ENCODE measurements at places on chromosomes 2 and 18.

DNA sequence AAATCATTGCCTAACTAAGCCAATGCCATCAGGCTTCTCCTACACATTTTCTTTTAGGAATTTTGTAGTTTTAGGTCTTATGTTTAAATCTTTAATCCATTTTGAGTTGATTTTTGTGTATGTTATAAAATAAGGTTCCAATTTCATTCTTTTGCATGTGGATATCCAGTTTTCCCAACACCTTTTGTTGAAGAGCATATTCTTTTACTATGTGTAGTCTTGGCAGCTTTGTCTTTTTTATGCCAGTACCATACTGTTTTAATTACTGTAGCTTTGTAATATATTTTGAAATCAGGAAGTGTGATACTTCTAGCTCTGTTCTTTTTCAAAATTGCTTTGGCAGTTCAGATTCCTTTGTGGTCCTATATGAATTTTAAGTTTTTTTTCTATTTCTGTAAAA, 11.0 kb downstream of the FASTKD2 start:
- DNase-seq, result no peak

- DNase-seq, result no peak
Observed at GRCh38 chr18:23536204-23536603, 32.9 kb downstream of the RMC1 start.

DNA sequence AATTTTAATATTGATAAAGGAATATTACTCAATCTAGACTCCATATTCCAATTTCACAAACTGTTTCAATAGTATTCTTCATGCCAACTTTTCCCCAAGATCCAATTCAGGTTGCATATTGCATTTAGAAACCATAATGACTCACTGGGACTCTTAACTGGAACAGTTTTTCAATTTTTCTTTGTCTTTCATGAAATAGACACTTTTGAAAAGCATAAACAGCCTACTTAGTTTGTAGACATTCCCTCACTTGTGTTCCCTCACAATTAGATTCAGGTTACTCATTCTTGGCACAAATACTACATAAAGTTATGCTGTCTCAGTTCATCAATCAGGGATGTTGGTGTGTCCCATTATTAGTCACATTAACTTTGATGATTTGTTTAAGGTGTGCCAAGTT, 1768.4 kb upstream of the PIK3C3 start:
- no peak for DNase-seq

- no peak for DNase-seq
Observed at GRCh38 chr2:176552501-176553135, 283.4 kb downstream of the MTX2 start.
